ENCODE measurements at places on chromosomes 7 and 10. TPM values are rescaled to one million over a fixed set of nuclear protein-coding genes. Genes with fewer than 3 reads are reported as not detected.

Gene LIPF
- total RNA-seq = not detected

Gene FRA10AC1
- 10.7 TPM for total RNA-seq

Gene MMRN2
- total RNA-seq = 2.0 TPM

Gene PAPOLB
- total RNA-seq = under 0.01 TPM

Gene GOLGA7B
- not detected for total RNA-seq

Gene ZPBP
- not detected for total RNA-seq

Gene TFEC
- total RNA-seq = not detected

Gene ARL3
- total RNA-seq = 5.4 TPM

Gene LOXL4
- 70.5 TPM for total RNA-seq

Gene BTAF1
- total RNA-seq = 49.4 TPM

Gene SAMD9L
- total RNA-seq = 6.1 TPM

Gene TMEM176A
- not detected for total RNA-seq

Gene APBB1IP
- total RNA-seq = 2.7 TPM

Gene IKZF1
- not detected for total RNA-seq

Gene NYAP1
- total RNA-seq = 0.72 TPM

Gene MMD2
- total RNA-seq = not detected

Gene PKD1L1
- under 0.01 TPM for total RNA-seq

Gene ITPRIP
- total RNA-seq = 20.8 TPM

Gene FFAR4
- not detected for total RNA-seq

Gene PHTF2
- total RNA-seq = 55.5 TPM

Gene ASZ1
- total RNA-seq = not detected

Gene SLC25A40
- total RNA-seq = 10.7 TPM

Gene TLX1
- total RNA-seq = not detected

Gene PAOX
- total RNA-seq = 8.5 TPM

Gene RPEL1
- total RNA-seq = not detected

Gene DPP6
- under 0.01 TPM for total RNA-seq

Gene FZD8
- 151 TPM for total RNA-seq

Gene PAX2
- total RNA-seq = not detected

Gene CRYGN
- not detected for total RNA-seq

Gene CC2D2B
- total RNA-seq = not detected

Gene TMEM213
- not detected for total RNA-seq

Gene C10orf67
- total RNA-seq = 0.22 TPM

Gene CYP3A7
- not detected for total RNA-seq

Gene ZNF679
- not detected for total RNA-seq

Gene SLC16A9
- total RNA-seq = under 0.01 TPM

Gene GLI3
- total RNA-seq = 5.9 TPM

Gene NAT16
- total RNA-seq = not detected

Gene CACNA2D1
- 63.0 TPM for total RNA-seq

Gene IFIT1B
- total RNA-seq = not detected

Gene GNGT1
- total RNA-seq = not detected
